ENCODE measurements at places on chromosomes 2 and 18.

DNA sequence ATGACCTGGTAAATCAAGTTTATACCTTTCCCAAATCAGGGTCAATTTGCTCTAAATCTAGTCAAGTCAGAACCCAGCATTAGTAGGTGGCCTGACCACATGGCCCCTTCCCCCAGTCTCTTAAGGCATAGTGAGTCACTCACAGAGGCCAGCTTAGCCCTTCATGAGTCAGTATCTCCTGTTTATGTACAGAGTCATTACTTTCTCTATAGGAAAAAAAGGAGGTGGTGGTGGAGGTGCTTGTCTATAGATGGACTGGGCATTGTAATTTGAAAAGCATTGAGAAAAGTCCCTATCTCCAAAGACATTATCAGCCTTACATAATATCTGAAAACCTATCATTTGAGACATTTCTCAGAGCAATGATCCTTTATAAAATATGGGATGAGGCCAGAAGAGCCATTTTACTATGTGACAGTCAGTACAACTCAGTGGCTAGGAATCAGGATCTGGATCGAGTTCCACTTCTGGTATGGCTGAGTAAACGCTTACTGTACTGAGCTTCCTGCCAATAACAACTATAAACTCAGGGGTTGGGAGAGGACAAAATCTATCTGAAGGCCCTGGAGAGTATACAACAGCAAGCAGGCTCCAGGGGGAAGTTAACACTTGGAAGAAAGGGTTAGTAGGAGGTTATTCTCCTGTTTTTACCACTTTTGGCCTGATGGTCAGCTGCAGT is 22.5 kb upstream of the SIGLEC15 start:
- no peak for DNase-seq

GRCh38 chr2:159131914-159132281 is 154.6 kb downstream of the WDSUB1 start:
- no peak for DNase-seq

- no peak for DNase-seq
Observed at GRCh38 chr2:20488201-20488641, 41.3 kb downstream of the RHOB start.

DNA sequence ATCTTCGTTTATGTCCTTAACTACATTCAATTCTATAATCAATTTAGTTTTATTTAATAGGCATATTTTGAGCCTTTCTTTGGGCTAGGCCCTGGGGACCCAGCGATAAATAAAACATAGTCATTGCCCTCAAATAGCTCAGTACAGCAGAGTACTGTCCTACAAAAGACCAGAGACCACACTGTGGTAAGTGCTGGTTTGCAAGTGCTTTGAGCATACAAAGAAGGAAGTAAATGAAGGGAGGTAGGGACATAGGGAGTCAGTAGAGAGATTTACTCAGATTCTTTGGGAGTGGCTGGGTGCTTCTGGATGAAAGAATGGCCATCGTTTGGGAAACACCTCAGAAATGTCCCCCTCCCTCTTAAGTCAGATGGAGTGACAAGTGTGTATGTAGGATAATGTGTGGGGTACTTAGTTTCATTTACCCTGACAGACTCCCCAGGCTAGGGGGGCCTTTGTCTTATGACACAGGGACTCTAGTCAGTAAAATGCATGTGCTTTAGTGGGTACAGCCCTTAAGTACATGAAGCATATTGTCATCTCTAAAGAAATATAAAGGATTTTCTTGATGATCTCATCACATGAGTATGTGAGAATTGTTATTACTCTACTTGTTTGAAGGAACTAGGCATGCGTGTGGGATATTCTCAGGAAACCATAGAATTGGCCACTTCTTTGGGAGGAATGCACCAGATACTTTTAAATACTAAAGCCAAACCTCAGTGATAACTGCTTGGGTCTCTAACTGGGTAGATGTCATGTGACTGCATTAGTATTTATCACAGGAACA is 35.1 kb downstream of the MAPRE2 start:
- DNase-seq = no peak

DNA sequence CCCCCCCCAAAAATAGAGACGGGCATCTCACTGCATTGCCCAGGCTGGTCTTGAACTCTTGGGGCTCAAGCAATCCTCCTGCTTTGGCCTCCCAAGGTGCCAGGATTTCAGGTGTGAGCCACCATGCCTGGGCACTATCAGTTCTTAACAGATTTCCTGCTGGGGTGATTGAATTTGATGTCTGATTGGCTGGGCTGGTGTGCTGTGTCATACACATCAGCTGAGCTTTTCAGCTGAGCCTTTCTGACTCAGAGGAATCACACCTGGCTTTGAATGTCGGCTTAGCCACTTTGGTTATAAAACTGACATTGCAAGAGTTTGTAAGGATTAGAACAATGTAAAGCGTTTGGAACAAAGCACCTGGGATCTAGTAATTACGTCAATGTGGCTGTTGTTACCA is 18.9 kb downstream of the NCAPH start:
- no peak for DNase-seq

DNA sequence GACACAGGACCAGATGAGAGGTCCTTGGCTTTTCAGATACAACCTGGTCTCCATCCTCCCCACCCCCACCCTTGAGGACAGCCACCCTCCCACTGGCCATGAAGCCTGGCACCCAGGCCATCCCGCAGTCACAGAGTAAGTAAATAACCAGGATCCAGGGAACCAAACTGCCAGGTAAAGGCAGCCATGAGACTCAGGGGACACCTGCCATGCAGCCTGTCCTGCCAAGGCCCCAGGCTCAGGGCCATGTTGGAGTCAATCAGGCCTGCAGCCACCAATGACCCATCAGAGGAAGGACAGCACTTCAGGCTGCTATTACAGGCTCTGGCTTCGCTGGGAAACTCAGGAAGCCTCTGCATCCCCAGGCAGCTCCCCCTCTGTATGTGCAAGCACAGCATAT is 15.6 kb downstream of the SPATA3 start:
- no peak for DNase-seq

- peak; percentile 65 for DNase-seq
Observed at GRCh38 chr2:238097988-238098871, 1.9 kb upstream of the ESPNL start.

DNA sequence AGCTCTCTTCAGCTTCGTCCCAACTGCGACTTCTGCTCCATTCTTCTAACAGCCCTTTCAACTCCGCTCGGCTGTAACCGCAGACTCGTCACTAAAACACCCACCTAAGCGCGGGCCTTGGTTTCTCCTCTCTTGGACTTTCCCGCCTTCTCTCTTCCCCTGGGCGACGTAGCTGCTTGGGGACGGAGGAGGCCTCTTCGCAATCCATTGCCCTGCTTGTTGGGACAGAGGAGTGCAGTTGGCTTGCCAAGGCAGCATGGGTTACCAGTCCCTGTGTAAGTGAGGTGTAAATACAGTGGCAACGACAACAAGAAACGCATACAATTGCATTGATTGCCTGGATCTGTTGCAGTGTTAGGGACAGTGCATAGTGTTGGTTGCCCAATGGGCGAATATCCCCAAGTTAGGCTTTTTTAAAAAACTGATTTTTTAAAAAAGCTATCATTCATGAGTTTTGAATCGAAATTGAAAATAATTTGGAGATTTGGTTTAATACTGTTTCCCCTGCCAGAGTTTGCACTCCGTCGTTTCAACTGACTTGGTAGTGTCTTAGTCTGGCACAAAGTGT is 484 bp upstream of the DARS1 start:
- DNase-seq = peak; percentile 67

DNA sequence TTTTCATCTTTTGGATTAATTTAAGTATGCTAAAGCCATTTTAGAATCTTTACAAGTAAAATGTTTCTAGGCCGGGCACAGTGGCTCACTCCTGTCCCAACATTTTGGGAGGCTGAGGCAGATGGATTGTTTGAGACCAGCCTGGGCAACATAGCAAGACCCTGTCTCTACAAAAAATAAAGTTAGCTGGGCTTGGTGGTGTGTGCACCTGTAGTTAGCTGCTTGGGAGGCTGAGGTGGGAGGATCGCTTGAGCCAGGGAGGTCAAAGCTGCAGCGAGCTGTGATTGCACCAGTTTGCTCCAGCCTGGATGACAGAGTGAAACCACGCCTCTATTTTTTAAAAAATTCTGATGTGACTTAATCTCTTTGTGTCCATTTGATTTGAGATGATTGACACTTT is 3.9 kb downstream of the PPM1B start:
- DNase-seq = no peak

GRCh38 chr2:214358506-214358905 is 52.3 kb upstream of the VWC2L start:
- DNase-seq = no peak

GRCh38 chr2:130728007-130728454 is 839 bp upstream of the GPR148 start:
- DNase-seq = peak; percentile 8

GRCh38 chr2:102514061-102514785 is 41.2 kb downstream of the SLC9A4 start:
- DNase-seq = no peak

DNA sequence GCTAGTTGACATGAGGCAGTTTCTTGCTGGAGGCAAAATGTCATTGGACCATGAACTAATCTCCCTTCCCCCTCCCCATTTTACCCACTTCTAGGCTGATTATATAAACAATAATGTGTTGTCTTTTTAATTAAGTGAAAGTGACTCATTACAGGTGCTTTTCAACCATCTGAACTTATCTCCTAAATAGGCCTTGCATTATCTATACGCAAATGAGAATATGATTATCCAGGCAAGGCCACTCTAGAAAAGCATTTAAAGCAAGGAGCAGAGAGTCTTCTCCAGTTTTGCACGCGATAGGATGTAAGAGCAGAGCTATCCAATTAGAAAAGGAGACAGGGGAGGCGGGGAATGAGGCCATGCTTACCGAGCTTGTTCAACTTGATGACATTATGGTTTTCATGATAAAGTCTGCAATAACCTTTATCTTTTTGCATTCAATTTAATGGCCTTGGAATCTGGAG is 286.1 kb upstream of the SIX3 start:
- DNase-seq = no peak

DNA sequence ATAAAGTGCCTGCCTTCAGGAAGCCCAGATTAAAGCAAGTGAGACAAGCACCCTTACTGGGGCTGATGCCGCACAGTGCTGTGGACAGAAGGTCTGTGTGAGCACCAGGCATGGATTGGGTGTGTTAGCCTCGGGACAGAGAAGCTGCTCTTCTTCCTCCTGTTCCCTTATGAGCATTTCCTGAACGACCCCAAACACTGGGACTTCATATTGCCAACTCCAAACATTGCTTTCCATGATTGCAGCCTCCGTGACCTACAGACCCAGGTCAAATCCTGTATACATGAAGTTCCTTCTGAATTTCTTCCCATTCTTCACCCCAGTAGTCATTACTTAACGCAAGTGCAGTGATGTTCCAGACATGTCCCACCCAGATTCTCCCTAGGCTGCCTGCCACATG is 129.8 kb upstream of the ALKAL2 start:
- DNase-seq = no peak

DNA sequence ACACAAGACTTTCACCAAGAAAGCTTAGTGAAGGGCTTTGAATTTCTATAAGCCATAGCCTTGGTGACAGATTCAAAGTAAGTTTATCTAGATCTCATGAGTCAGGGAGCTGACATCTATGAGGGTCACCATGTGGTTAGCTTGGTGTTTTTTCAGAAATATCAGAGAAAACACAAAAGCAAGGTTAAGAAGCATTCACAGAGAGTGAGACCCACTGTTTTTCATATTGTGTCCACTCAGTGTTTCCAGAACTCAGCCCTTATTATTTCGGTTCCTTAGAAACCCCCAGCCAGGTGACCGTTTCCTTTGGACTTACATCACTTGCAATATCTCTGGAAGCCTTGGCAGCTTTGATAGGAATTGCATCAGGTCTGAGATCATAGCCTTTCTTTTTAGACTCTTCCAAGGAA is 76.6 kb downstream of the NEB start:
- DNase-seq = no peak

DNA sequence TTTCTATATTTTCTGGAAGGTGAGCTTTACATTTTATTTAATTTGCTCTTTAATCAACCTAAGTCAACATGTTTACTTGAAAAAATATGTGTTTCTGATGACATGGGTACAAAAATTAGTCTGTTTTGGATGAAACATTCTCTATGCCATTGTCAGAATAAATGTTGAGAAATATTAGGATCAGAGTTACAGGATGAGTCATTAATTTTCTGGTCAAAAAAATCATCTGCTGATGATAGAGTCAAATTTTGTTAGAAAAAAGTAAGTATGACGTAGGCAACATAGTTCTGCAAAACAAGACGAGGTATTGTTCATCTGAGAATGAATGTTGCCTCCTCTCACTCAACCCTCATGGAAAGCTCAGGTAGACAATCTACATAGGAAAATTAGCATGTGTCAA is 107.6 kb upstream of the CAVIN2 start:
- no peak for DNase-seq

DNA sequence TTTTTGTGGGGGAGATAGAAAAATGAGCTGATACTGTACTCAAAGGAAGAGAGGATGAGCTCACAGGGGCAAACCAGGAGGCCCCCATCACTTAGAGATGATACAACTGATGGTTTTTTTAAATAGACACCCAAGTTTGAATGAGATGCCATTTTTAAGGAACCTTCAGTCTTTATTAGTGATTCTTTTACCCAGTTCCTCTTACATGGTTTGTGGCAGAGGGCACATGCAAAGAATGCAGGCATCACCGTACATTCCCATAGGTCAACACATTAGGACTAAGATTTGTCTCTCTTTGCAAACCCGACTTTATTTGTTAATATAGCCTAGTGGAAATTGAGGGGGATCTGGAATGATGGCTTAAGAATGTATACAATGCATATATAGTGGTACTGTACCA is 250.9 kb downstream of the ASXL3 start:
- no peak for DNase-seq

DNA sequence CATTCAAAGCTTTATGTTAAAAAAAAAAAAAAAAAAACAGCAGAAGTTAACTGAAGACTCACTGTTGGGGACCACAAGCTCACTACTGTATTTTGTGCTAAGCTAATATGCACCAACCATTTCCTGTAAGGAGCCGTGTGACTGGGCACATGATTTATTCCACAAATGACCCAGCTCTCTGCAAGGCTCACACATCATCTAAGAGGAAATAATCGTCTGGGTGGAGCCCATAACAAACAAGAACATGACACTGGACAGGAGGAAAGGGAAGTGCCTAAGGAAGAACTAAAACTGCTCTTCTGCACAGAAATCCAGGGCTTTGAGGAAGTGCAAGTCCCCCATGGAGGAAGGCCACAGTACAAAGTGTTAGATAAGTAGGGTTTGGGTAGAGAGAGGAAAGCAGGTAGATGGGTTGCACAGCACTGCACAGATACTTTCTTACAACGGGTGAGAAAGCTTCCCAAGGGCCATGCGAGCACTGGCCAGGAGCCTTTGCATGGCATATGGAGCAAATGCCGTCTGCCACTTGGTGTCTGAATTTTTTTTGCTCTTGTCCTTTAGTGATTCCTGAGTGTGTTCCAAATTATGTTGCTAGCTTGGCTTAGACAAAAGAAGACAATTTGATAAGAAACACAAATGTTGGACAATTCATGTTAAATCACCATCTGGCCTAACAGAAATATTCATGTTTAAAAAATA is 24.4 kb downstream of the NFE2L2 start:
- peak; percentile 73 for DNase-seq
